ENCODE measurements at places on chromosomes 5 and 9. TPM values are rescaled to one million over a fixed set of nuclear protein-coding genes. Genes with fewer than 3 reads are reported as not detected.

PRSS3 gene
- 0.78 TPM for polyA plus RNA-seq

DNA sequence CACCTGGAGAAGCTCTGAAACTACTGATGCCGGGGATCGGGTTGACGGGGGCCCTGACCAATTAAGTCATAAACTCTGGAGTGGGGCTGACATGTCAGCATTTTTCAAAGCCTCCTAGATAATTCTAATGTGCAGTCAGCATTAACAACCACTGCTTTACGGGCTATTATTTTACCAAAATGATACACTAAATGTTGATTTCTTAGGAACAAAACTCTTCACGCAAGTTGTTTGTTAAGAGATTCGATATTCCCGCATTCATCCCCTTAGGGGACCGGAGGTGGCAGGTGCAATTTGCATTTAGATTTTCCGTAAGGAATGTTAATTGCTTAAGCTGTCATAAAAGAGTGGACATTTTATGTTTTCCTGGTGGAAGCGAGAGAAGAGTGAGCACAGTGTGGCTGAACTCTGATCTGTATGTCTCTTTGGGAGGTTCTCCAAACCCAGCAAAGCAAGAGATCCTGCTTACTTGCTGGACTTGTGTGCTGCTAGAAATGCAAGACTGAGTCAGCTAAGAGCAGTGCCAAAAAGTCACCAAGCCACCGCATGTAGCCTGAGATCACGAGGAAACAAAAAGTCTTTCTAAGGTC is 77.6 kb downstream of the UGCG start:
- no peak for DNase-seq

DNA sequence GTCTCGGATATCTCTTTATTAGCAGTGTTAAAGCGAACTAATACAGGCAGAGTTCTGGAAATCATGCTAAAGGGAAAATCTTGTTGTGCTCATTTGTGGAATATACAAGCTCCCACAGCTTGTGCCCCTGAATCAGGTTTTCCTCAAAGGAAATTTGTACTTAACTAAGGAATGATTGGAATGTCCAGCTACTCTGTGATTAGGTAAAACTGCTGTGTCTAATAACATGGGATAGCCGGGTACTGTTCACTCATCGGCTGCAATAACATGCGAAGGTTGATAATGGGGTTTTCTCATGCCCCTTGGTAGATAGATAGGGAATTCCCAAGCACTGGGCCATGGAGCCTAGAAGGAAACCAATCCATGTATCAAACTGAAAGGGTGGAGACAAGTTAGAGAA is 306.7 kb downstream of the NR2F1-AS1 start:
- DNase-seq = no peak

BARHL1 gene
- polyA plus RNA-seq = not detected

DRD1 gene
- not detected for polyA plus RNA-seq

DNA sequence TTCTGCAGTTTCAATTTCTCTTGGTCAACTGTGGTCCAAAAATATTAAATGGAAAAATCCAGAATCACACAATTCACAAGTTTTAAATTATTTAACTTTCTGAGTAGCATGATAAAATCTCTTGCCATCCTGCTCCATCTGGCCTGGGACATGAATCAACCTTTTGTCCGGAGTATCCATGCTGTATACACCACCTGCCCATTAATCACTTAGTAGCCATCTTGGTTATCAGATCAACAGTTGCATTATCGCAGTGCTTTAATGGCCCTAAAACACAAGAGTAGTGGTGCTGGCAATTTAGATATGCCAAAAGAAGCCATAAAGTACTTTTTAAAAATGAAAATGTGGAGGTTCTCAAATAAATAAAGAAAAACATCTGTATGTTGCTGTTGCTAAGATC is 25.3 kb downstream of the EFCAB9 start:
- DNase-seq = no peak

GRCh38 chr9:124000161-124000783 is 11.3 kb upstream of the LHX2 start:
- DNase-seq = no peak

DNA sequence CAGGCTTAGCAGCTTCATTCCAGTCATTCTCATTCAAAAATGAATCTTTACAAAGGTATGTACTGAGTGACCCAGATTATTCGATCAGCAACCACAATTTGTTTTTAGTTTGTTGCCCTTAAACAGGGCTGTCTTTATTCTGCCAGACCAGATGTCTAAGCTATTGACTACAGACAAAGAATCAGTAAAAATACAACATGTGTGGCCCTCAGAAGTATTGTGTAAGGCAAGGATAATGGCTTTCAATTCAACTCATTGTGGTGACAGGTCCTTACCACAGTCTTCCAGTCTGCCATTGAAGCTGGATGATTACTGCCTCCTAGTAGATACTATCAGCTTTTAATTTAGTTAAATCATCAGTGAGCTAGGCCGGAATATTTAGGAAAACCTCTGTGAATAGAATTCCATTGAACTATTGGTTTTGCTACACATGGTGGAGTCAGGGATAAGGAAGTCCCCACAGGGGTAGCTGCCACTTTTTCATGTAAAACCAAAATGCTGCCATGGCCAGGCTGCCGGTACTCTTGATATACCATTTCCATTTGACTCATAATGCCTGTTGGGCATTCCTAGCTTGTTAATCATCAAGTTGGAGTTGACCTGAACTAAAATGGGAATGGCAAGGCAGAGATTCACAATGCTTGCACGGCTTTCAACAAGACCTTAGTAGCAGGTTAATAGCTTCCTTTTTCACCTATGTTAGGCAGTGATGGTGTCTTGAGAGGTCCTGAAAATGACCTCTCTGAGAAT is 175.6 kb downstream of the MEF2C start:
- no peak for DNase-seq

IL7R gene
- 0.52 TPM for polyA plus RNA-seq

TSSK1B gene
- 0.10 TPM for polyA plus RNA-seq

MOB3B gene
- 22.0 TPM for polyA plus RNA-seq

DNA sequence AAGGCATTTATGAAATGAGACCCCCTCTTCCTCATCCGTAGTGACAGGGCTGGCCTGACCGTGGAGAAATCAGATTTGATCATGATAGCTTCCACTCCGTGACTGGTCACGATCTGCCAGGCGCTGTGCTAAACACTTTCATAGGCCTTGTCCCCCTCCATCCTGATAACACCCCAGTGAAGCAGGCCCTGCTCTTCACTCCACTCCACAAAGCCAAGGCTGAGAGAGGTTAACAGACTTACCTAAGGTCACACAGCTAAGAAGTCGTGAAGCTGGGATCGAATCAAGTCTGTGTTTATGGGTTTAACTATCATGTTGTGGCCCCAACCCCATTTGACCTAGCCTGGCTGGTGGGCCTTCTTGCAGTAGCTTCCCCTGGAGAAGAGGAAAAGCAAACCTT is 53.3 kb upstream of the IL17B start:
- no peak for DNase-seq

- DNase-seq = no peak
Observed at GRCh38 chr9:131404987-131405386, 11.1 kb downstream of the PRRC2B start.

- no peak for DNase-seq
Observed at GRCh38 chr9:28598408-28598807, 1025.1 kb upstream of the C9orf72 start.

NMUR2 gene
- polyA plus RNA-seq = 0.08 TPM

- DNase-seq = no peak
Observed at GRCh38 chr5:122323738-122324137, 11.7 kb downstream of the SNCAIP start.

ABO gene
- polyA plus RNA-seq = 19.5 TPM

- no peak for DNase-seq
Observed at GRCh38 chr9:29176231-29176630, 1603.0 kb upstream of the C9orf72 start.

GRXCR2 gene
- not detected for polyA plus RNA-seq

GRCh38 chr9:19130436-19130835 is 3.1 kb upstream of the PLIN2 start:
- no peak for DNase-seq

Measured in left renal cortex interstitium (tissue), 4 donors.